ENCODE measurements at places on chromosomes 11 and 22.

GRCh38 chr22:24962094-24962493 lies 9.6 kb downstream of the KIAA1671 start:
- DNase-seq = no peak

DNA sequence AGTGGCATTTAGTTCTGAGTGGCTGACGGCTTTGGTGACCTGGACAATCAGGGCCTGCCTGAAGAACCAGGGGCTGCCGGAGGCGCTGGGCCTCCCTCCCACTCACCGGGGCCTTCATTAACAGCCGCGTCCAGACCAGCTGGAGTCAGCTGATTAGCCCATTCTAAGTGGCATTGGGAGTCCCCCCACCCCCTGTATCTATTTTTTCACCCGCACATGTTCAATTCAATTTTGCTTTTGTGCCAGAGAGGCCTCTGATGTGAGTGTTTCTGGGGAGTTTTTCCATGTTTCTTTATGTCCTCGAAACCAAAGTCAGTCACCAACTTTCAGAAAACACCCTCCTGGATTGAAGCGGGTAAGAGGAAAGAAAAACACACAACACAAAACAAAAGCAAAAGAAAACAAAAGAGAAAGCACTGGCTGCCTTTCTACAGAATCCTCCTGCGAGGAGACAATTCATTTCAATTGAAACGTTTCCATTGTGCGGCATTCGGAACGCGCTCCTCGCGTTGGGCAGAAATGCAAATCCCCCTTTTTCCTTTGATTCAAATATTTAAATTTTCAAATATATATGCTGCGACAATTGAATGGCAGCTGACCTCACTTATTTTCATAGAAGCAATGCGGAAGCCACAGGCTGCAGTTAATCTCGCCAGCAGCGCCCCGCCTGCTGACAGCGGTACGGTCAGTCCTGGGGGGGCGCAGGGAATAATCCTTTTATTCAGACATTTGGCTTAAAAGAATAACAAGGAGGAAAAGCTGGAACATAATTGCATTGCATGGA lies 17.7 kb downstream of the CDKN1C start:
- no peak for DNase-seq

- DNase-seq = no peak
Observed at GRCh38 chr11:101129203-101129943, at the start of gene PGR. Gene PGR, minus strand, starts transcription at chr11:101129813. Its CDS starts 743 bp downstream, at chr11:101129070.

- no peak for DNase-seq
Observed at GRCh38 chr11:69297787-69298266, 3.9 kb downstream of the MYEOV start.

DNA sequence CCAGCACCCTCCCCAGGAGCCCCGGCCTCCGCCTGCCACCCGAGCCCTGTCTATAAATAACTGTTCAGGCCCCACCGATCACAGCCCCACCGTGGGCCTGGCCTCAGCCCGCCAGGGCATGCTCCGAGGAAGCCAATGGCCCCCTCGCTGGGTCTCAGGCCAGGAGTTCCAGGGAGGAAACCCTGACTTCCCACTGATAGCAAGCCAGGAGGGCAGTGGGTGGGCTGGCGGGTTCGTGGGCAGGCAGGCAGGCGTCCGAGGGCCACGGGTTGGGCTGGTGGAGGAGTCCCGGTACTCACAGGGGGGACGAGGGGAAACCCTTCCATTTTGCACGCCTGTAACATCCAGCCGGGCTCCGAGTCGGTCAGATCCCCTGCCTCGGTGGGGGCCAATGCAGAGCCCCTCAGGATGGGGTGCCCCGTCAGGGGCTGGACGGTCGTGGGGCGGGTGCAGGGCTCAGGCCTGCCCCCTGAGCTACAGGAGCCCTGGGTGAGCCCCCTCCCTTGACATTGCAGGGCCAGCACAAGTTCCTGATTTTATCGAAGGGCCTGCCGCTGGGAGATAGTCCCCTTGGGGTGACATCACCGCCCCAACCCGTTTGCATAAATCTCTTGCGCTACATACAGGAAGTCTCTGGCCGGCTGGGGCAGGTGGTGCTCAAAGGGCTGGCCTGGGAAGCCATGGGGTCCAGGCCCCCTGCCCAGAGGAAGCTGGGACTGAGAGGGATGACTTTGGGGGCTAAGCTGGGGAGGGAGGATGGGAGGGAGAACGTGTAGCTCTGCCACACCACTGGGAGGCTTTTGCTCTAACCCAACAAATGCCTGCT lies at the start of gene SPI1:
SPI1 (minus strand) TSS at position 538 of the 826 bp plus-strand sequence; CDS start at position 344, 194 bp downstream.
- DNase-seq = no peak

- no peak for DNase-seq
Observed at GRCh38 chr11:124442847-124443246, 2.6 kb downstream of the OR8B8 start.

DNA sequence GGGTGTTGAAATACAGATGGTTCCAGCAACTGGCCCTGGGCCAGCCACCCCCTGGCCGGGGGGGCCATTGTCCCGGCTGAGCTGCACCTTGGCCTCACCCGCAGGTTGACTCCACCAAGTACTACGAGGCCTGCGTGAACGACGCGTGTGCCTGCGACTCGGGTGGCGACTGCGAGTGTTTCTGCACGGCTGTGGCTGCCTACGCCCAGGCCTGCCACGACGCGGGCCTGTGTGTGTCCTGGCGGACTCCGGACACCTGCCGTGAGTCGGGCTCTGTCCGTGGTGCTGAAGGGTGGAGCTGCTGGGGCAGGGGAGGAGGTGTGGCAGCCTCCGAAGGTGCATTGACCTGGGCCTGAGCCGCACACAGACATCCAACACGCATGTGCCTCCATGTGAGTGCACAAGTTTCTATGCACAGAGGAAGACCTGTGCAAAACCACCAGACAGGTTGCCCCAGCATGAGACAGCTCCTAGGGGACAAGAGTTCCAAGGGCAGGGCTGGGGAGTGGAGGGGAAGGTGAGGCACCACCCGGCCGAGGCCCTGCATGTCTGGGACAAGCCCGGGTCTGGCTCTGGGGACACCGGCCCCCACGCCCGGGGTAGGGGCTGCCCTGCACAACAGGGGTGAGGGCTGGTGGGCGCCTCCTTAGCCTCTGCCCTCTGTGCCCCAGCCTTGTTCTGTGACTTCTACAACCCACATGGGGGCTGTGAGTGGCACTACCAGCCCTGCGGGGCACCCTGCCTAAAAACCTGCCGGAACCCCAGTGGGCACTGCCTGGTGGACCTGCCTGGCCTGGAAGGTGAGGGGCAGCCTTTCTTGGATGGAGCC lies 16.1 kb downstream of the MUC5B start:
- no peak for DNase-seq

GRCh38 chr11:134258577-134258976 lies 5.2 kb downstream of the ACAD8 start:
- no peak for DNase-seq

DNA sequence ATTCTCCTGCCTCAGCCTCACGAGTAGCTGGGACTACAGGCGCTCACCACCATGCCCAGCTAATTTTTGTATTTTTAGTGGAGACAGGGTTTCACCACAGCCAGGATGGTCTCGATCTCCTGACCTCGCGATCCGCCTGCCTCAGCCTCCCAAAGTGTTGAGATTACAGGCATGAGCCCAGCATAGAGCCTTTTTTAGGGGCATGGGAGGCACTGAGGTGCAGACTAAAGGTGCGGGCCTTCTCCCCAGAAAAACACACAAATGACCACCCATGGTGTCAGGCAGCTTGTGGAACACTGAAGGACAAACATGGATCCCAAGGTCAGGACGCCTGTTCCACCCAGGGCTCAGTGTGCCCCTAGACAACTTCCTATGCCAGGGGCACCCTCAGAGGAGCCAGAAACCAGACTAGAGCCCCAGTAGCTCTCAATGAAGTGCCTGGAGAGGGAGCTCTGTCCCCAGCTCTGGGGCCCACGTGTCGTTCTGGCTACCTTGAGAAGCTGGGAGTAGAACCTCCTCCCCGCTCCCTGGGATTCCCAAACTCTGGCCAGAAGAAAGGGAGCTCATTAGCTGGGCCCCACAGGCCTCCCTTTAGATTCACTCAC lies 21.2 kb upstream of the CD5 start:
- no peak for DNase-seq

DNA sequence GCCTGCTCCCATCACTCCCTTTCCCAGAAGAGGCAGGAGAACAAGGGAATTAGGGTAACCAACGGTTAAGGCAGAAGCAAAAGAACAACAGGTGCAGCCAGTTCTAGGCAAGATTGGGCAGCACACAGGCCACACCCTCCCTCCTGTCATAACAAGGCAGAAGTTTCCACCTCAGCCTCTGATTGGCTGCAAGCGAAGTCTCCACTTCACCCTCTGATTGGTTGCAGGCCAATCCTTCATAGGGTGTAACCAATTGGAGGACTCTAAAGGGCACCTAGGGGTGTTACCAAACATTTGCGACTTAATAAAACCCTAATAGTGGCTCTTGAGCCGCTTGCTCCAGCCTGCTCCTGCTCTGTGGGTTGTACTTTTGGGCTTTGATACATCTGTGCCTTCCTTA lies 153.8 kb downstream of the CACNA1I start:
- DNase-seq = no peak

DNA sequence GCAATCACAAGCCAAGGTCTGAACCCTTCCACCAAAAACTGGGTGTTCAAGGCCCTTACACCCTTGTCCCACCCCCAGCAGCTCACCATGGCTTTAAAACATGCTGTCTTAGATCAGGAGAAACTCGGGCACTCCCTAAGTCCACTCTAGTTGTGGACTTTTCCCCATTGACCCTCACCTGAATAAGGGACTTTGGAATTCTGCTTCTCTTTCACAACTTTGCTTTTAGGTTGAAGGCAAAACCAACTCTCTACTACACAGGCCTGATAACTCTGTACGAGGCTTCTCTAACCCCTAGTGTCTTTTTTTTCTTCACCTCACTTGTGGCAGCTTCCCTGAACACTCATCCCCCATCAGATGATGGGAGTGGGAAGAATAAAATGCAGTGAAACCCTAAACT lies 15.0 kb downstream of the HTR3A start:
- no peak for DNase-seq

DNA sequence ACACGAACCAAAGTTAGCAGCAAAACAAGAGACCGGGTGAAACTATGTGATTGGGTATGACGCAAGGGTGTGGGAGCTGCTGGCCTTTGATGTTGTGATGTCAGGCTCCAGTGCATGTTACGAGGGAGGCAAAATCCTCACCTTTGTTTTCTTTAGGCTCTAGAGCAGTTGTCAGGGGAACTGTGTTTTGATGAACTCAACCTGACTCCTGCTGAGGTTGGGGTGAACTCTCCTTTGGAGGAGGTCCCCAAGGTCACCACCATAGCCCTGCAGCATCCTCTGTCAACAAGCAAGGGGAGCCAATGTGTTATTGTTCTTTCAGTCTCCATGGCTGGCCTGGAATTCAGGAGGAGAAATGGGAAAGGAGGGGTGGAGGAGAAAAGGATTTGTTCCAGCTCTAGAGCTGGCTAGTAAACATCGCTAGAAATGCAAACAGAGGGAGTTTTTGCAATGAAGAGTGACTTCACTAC lies 33.8 kb downstream of the RASSF10 start:
- DNase-seq = peak; percentile 35

DNA sequence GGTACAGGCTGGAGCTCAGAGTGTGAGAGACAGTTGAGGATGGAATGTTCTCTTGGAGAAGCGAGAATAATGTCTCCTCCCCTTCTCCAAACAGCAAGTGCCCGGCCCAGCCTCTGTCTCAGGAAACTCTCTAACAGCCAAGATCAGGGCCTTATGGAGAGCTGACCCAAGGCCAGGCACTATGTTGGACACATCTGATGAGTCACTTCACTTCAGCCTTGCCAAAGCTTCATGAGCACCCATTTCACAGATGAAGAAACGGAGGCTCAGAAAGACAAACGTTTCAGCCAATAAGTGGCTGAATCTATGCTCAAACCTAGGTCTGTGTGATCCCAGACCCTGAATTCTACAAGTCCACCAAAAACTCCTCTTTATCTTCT lies 22.1 kb upstream of the CHKA start:
- no peak for DNase-seq

GRCh38 chr22:30947816-30948454 lies 20.6 kb downstream of the MORC2 start:
- DNase-seq = peak; percentile 18

- DNase-seq = no peak
Observed at GRCh38 chr11:107898270-107898669, 30.0 kb upstream of the RAB39A start.

DNA sequence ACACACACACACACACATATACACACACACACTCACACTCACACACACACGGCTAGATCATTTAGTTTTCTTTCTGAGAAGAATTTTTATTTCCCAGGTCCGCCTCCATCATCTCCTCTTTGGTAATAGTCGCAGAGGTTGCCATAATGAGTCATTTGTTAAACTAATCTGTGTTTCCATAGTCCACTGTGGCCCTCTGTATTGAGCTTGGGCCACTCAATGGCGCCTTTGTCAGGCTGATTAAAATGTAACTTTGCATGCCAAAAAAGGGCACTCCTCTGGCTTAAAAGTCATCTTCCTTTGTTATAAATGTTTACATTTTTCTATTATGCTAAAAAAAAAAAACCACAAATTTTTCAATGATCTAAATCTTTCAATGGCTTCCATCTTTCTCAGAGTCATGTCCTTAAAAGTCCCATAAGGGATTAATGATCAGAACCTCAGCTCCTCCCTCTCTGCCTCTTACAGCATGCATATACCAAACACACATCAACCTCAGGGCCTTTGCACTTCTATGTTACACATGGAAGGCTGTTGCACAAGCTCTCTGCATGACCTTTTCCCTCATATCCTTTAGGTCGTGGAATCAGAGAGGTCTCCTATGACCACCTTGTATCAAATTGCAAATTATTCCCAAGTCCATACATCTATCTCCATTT lies 35.3 kb downstream of the EHF start:
- no peak for DNase-seq

DNA sequence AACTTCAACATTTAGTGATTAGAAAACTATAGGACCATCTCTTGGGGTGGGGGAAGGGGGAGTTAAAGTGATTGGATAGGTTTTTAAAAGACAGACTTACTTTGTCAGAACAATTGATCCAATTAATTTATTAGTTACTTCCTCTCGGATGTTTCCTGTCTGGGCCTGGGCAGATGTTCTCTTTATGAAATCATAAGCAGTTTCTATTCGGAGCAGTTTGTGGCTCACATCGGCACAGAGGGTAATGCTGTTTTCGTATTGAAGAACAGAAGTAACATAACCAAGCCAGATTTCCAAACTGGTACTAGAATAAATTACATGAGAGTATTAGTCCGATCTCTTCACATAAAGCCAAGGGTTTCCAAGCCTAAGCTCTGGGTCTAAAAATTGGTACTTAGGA lies 20.6 kb downstream of the PIWIL3 start:
- no peak for DNase-seq

GRCh38 chr11:97770570-97770969 lies 1250.2 kb upstream of the CNTN5 start:
- DNase-seq = no peak

- no peak for DNase-seq
Observed at GRCh38 chr11:23919455-23919854, 577.4 kb upstream of the LUZP2 start.

Data from NCI-H1092 treated with DMSO at 0.1 percent for 48 hours (cell line).